Mucosa of descending colon (tissue), 3 donors: ENCODE measurements at places on chromosomes 4 and X. TPM values are rescaled to one million over a fixed set of nuclear protein-coding genes. Genes with fewer than 3 reads are reported as not detected.

The RHOXF1 gene
- not detected for total RNA-seq

GRCh38 chr4:57640391-57641100 lies 530.4 kb upstream of the IGFBP7 start:
- peak; percentile 42 for DNase-seq

The ZDHHC15 gene
- total RNA-seq, result 0.23 TPM

The TREX2 gene
- total RNA-seq, result 0.55 TPM

GRCh38 chr4:18445110-18445509 lies 423.6 kb upstream of the LCORL start:
- no peak for DNase-seq
